ENCODE measurements at places on chromosomes 12 and 14.
A peak's percentile ranks its signal among the peaks of the same experiment; 100 is the strongest.

DNA sequence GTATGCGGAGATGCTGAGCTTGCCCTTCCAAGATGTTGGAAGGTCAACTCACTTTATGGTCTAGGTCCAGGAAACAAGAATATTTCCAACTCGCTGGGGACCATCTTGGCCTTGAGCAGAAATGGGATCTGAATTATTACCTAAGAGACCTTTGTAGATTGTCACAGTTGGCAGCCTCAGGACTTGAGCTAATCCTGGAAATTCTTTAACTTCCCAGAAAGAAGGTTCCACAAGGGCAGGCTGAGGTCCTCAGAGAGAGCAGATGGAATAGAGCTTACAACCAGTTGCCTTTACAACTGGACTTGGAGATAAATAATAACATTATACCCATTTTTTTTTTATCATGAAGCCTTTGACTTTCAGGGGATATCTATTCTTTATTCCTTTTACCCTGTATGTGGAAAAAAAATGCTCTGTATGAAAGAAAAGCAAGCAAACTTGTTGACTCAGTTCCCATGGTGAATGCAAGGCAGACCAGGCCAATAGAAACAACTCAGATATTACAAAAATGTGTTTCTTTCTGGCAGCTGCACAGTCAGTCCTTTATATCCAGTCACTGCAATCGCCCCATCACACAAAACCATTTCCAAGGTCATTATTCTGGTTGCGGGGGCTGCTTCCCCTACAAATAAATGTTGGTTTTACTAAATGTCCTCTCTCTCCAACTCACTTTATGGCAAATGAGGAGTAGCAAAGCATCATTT, 401.4 kb downstream of the ZFP36L1 start:
- peak; percentile 90 for DNase-seq

- DNase-seq: peak; percentile 76
Observed at GRCh38 chr14:100828031-100828769, 2.3 kb downstream of the MEG3 start.

GRCh38 chr14:34956931-34957330, 25.9 kb upstream of the SRP54 start:
- no peak for DNase-seq

DNA sequence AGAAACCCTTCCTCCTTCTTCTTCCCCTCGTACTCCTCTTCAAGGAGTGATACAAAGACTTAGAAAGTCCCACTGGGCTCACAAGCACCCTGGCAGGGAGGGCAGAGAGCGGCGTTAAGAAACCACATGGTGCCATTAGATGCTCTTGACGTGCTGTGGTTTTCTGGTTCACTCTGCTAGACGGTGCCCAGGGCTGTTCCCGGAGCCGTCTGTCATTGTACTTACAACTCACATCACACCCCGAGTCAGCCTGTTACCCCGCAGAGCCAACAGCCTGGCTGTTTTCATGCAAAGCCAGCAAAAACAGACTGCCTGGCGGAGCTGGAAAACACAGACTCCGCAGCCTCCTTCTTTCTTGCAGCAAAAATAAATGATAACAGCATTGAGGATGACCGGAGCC, 232.6 kb upstream of the TBX3 start:
- peak; percentile 68 for DNase-seq

- no peak for DNase-seq
Observed at GRCh38 chr12:79046021-79046420, 181.4 kb downstream of the SYT1 start.

DNA sequence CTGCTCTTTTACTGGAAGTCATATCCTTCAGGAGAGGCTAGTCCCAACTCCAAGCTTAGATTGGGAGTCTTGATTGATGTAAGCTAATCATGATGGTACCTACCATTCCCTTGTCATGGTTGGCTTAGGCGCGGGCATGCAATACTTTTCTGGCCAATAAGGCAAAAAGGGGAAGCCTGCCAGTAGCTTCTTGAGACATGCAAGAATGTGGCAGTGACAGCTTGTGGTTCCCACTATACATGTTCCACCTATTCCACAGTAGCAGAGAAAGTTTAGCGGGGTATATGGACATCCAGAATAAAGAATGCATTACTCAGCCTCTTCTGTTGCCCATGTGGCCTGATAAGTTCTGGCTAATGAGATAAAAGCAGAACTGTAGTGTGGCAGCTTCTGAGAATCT, 55.0 kb downstream of the AP5M1 start:
- DNase-seq: no peak

DNA sequence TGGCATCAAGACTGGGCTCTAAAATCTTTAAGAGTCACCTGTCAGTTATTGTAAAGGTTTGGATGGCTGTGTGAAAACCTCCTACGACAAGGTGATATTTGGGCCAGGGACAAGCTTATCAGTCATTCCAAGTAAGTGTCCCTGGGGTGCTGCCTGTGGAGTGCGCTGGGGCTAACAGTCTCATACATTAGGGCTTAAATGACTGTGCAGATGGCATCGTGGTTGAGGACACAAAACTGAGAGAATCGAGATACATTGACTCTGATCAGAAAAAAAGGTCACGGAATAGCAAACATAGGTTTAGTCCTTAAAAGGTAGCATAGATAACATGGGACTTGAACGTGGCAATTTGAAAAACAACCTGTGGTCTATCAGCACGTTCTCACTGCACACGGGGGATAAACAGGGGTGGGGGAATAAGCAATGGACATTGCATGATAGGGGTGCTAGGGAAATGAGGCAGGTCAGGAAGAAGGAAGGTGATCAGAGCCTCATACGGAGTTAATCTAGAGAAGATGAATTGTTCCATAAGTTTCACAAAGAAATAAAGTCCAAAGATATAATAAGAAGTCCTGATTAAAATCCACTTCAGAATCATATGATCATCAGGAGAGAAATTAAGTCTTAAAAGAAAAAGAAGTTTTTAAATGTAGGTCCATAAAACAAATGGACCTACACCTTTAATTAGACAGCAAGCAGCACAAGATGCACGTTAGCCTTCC, 100.3 kb downstream of the DAD1 start:
- DNase-seq: no peak

DNA sequence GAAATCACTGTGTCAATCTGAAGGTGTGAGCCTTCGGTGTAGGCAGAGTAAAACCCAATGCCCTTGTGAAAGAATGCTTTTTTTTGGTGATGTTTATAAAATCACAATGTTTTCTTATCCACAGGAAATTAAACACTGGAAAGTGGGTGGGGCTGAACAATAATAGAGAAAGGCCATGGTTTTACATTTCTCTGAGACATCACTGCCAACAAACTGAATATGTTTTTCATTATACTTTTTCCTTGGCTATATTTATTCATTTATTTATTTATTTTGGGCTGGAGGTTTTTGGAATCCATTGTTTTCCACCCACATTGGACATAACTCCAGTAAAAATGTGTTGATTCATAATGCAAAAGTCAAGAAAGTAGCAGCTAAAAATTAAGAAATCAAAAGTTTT, 16.9 kb downstream of the LRRK2 start:
- DNase-seq: no peak

GRCh38 chr12:2212971-2213869, 160.4 kb downstream of the CACNA1C start:
- peak; percentile 8 for DNase-seq

- DNase-seq: no peak
Observed at GRCh38 chr12:124543052-124543589, 24.3 kb downstream of the NCOR2 start.

DNA sequence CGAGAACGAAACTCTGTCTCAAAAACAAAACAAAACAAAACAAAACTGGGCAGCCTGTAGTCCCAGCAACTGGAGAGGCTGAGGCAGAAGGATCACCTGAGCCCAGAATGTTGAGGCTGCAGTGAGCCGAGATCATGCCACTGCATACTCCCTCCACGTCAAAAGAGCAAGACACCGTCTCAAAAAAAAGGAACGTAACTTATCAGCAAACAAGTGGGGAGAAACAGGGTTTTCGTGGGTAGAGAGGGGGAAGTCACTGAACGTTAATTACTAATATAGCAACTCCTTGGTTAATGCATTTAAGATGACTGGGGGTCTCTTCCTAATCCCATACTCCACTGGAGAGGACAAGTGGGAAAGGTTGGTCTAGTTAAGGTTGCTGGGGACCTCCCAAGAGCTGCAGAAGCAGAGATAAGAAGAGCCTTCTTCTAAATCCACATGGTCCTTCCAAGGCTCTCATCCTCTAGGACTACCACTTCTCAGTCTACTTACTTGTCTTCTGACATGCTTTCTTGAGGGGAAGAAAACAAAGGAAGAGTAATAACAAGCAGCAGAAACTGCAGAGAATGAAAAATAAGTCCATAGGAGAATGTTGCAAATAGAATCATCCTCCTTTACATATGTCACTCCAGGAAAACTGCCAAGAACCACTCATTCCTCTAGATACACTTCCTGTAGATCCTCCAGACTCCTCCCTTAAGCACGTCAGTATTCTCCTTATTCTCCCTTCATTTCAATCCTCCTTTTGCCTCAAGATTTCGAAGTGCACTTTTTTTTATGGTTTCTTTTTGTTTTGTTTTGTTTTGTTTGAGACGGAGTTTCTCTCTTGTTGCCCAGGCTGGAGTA, 5.8 kb downstream of the NUMB start:
- DNase-seq: peak; percentile 88

Measured in astrocyte of the spinal cord (primary cell).